Activated CD4-positive, alpha-beta T cell treated with anti-CD3 and anti-CD28 coated beads, Interleukin-2, amount 10 ng/mL, durations not matched to agents 7 days and 5 days (primary cell): ENCODE measurements at places on chromosomes 7 and 10. TPM values are rescaled to one million over a fixed set of nuclear protein-coding genes. Genes with fewer than 3 reads are reported as not detected.

The AMPH gene
- not detected for total RNA-seq

The AMZ1 gene
- total RNA-seq: 0.05 TPM

The ANLN gene
- 87.9 TPM for total RNA-seq

The VAX1 gene
- not detected for total RNA-seq

The CNPY4 gene
- total RNA-seq: 40.5 TPM

The NPTX2 gene
- not detected for total RNA-seq

The NANOS1 gene
- 0.12 TPM for total RNA-seq

The AKR1D1 gene
- total RNA-seq: not detected

The PRR15 gene
- total RNA-seq: not detected

The CLEC2L gene
- total RNA-seq: not detected

The PAX4 gene
- not detected for total RNA-seq

The SEM1 gene
- total RNA-seq: 45.3 TPM

The SLK gene
- total RNA-seq: 32.4 TPM

The RNF32 gene
- total RNA-seq: 2.2 TPM

The CYP2C18 gene
- total RNA-seq: not detected

The MAT1A gene
- total RNA-seq: not detected

The DDIT4 gene
- 166 TPM for total RNA-seq

The ATG9B gene
- 12.1 TPM for total RNA-seq

The SYT15B gene
- 0.17 TPM for total RNA-seq

The MKI67 gene
- total RNA-seq: 328 TPM

The TFEC gene
- total RNA-seq: 0.17 TPM

The NXPH1 gene
- not detected for total RNA-seq

The MMRN2 gene
- not detected for total RNA-seq

The UTF1 gene
- total RNA-seq: not detected

The ARHGAP22 gene
- total RNA-seq: not detected

The RSPH10B2 gene
- 0.31 TPM for total RNA-seq

The ASZ1 gene
- total RNA-seq: not detected

The UCN3 gene
- not detected for total RNA-seq

The ZC3HAV1 gene
- 124 TPM for total RNA-seq

The GRM3 gene
- total RNA-seq: not detected

The OR2A5 gene
- total RNA-seq: not detected

The GPNMB gene
- total RNA-seq: not detected

The TMEM236 gene
- total RNA-seq: 0.04 TPM

The DKK1 gene
- not detected for total RNA-seq

The SCART1 gene
- total RNA-seq: 3.7 TPM
